Breast epithelium (tissue), 4 donors: ENCODE measurements at places on chromosomes 5 and 9. TPM values are rescaled to one million over a fixed set of nuclear protein-coding genes. Genes with fewer than 3 reads are reported as not detected.

GRCh38 chr9:117951127-117951526 lies 246.9 kb downstream of the TLR4 start:
- no peaks in the 10 kb centered on the region for H3K36me3 ChIP-seq
- H3K4me1 ChIP-seq: no peaks in the 10 kb centered on the region
- no peak for DNase-seq
- no peak overlapping the region for H3K4me3 ChIP-seq
- no peak overlapping the region for H3K27ac ChIP-seq

The MCC gene
- 46.5 TPM for total RNA-seq

The DDX4 gene
- not detected for total RNA-seq

The KIAA0825 gene
- 7.9 TPM for total RNA-seq

The PCDHB15 gene
- total RNA-seq: 4.2 TPM

DNA sequence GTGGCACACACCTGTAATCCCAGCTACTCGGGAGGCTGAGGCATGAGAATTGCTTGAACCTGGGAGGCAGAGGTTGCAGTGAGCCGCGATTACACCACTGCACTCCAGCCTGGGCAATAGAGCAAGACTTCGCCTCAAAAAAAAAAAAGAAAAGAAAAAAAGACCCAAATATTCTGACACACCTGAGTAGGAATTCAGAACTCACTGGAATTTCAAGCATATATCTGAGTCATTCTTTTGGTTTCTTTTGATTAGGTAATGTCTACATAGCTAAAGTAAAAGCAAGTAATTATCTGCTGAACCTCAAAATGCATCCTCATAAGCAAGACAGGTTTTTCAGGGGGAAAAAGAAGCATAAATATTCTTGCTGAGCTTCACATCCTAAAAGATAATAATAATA lies 35.9 kb downstream of the ANKRD31 start:
- no peak for DNase-seq
- H3K4me3 ChIP-seq: no peak overlapping the region
- no peaks in the 10 kb centered on the region for H3K27me3 ChIP-seq
- H3K27ac ChIP-seq: no peak overlapping the region

- no peaks in the 10 kb centered on the region for H3K27me3 ChIP-seq
- H3K36me3 ChIP-seq: no peaks in the 10 kb centered on the region
- no peak for DNase-seq
- no peak overlapping the region for H3K4me3 ChIP-seq
- H3K4me1 ChIP-seq: no peaks in the 10 kb centered on the region
Observed at GRCh38 chr5:78002690-78003089, 226.6 kb upstream of the TBCA start.

- H3K27ac ChIP-seq: peak within 1 kb of the TSS; percentile 99
- H3K4me1 ChIP-seq: peaks cover 19% of the 10 kb centered on the region
Observed at GRCh38 chr9:112332977-112333638, at the start of gene PTBP3. Gene PTBP3 (minus strand): TSS chr9:112333619. CDS start chr9:112297865, 35,754 bp downstream.

DNA sequence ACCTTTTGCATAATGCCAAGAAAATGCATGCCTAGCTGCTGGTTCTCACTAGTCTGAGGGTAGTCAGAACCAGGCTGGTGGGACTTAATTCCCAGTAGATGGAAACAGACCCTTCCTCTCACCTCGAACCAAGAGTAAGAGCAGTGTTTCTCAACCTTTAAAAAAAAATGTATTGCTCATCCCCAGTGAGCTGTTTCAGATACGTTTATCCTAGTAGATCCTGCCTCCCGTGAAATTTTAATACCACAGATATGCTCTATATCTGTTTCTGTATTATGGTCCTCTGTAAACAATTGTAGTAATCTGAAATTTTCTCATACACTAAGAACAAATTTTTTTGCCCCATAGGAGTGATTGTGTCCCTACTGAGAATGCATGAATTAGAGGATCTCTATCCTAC lies 86.2 kb downstream of the TEK start:
- no peak for DNase-seq
- H3K4me3 ChIP-seq: no peak overlapping the region
- H3K36me3 ChIP-seq: no peaks in the 10 kb centered on the region
- H3K27ac ChIP-seq: no peak overlapping the region

DNA sequence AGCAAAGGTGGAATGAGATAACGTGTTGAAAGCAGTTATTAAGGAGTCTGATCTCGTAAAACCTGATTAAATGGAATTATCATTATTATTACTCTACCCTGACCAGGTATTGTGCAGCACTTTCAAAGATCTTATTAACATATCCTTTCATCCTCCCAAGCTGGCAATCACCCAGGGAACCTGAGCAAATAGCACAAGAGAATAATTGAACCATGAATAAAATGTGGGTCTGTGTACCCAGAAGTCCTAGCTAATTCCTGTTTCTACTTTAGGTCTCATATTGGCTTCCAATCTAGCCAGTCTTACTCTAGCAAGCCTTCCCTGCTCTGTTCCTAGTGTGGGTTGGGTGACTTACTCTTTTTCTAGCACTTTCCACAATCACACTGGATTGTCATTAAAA lies 162.2 kb upstream of the STK32A start:
- no peaks in the 10 kb centered on the region for H3K4me1 ChIP-seq
- H3K36me3 ChIP-seq: no peaks in the 10 kb centered on the region
- DNase-seq: no peak
- H3K27ac ChIP-seq: no peak overlapping the region

The LIX1 gene
- not detected for total RNA-seq

DNA sequence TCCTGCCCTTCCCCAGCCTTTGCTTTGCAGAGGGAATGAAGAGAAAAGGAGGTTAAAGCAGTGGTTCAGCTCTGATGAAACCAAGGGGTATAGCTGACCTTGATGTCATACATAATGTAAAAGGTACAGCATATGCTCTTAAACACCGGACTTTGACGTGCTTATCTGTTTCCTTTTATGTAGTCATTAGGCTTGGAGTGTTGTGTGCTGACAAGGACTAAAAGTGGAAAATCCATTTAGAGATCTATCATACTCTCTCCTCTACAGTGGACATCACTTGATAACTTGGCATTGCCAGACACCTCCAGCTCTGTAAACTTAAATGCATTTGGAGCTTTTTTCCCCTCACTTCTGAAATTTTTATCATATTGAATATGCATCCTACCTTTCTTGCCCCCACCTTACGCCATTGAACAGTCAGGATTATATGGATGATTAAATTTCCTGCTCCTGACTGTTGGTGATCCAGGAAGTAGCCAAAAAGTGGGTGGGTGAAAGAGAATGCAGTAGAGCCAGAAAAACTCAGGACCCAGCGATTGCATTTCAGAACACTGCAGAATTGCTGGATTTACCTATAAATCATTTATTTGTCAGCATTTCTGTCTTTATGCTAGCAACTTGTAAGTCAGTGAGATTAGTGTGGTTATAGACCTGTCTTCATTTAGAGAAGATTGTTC lies 4.1 kb downstream of the TNFAIP8 start:
- no peak for DNase-seq
- peak overlapping the region; percentile 27 for H3K27ac ChIP-seq
- no peaks in the 10 kb centered on the region for H3K4me1 ChIP-seq

GRCh38 chr5:31047621-31048020 lies 145.9 kb upstream of the CDH6 start:
- no peaks in the 10 kb centered on the region for H3K27me3 ChIP-seq
- no peak overlapping the region for H3K27ac ChIP-seq
- no peak overlapping the region for H3K4me3 ChIP-seq

DNA sequence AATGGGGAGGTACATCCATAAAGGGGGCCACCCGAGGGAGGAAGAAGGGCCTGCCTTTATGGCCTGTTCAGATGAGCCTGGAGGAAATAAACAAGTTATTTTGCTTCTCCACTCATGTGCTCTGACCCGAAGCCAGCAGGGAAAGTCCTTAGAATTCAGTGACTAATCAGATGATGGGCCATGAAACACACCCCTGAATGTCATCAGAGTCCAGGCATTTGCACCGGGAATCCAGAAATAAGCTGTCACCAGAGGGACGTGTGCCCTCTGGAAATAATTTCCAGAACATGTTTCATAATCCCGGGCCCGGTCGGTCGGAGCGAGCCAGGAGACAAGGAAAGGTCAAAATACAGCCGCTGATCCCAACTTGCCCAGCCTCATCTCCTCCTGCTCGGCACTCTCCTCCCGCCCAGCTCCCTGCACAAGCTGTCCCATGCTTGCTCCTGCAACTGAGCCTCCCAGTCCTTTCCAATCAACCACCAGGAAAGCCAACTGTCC lies 73.6 kb upstream of the ZNF622 start:
- H3K36me3 ChIP-seq: no peaks in the 10 kb centered on the region
- H3K27ac ChIP-seq: peak overlapping the region; percentile 79
- DNase-seq: no peak

The SPATA31E1 gene
- not detected for total RNA-seq

DNA sequence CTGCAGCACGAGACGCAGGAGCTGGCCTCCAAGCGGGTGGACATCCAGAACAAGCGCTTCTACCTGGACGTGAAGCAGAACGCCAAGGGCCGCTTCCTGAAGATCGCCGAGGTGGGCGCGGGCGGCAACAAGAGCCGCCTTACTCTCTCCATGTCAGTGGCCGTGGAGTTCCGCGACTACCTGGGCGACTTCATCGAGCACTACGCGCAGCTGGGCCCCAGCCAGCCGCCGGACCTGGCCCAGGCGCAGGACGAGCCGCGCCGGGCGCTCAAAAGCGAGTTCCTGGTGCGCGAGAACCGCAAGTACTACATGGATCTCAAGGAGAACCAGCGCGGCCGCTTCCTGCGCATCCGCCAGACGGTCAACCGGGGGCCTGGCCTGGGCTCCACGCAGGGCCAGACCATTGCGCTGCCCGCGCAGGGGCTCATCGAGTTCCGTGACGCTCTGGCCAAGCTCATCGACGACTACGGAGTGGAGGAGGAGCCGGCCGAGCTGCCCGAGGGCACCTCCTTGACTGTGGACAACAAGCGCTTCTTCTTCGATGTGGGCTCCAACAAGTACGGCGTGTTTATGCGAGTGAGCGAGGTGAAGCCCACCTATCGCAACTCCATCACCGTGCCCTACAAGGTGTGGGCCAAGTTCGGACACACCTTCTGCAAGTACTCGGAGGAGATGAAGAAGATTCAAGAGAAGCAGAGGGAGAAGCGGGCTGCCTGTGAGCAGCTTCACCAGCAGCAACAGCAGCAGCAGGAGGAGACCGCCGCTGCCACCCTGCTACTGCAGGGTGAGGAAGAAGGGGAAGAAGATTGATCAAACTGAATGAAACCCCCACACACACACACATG lies 654 bp downstream of the PURA start:
- H3K4me3 ChIP-seq: peak overlapping the region; percentile 88
- no peaks in the 10 kb centered on the region for H3K36me3 ChIP-seq
- DNase-seq: peak; percentile 80
- peak overlapping the region; percentile 95 for H3K27ac ChIP-seq

The SCGB3A2 gene
- not detected for total RNA-seq

GRCh38 chr5:77638763-77639671 lies 504 bp upstream of the OTP start:
- no peaks in the 10 kb centered on the region for H3K36me3 ChIP-seq
- DNase-seq: no peak
- no peaks in the 10 kb centered on the region for H3K4me1 ChIP-seq
- no peak overlapping the region for H3K27ac ChIP-seq

- no peaks in the 10 kb centered on the region for H3K4me1 ChIP-seq
- H3K27me3 ChIP-seq: peaks cover 1% of the 10 kb centered on the region
- no peak overlapping the region for H3K27ac ChIP-seq
- no peak overlapping the region for H3K4me3 ChIP-seq
- no peak for DNase-seq
Observed at GRCh38 chr9:135555910-135556309, 5.6 kb upstream of the PAEP start.

DNA sequence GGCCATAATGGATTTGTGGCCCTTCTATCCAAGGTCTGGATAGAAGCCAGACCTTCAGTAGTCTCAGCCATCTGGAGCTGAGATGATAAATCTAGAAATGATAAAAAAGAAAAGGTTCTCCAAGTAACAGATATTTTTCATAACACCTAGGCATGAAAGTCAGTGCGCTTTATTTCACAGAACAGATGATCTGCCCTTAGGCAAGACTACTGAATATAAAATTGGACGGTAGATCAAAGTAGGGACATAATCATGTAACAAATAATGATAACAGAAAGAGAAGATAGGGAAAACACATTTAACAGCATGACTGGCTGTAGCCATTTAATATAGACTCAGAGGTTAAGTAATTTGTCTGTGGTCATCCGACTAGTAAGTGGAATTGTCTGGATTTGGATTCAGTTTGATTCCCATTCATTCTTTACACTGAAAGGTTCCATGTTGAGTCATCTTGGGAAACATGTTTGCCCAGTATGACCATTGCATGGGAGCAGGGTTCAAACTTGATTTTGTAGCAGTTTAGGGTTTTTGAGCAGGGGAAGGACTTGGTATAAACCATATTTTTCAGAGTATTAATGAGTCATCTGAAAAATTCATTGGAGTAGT lies 4.1 kb upstream of the CAVIN4 start:
- H3K27ac ChIP-seq: no peak overlapping the region

GRCh38 chr5:137145721-137146120 lies 353.4 kb downstream of the SPOCK1 start:
- no peak overlapping the region for H3K4me3 ChIP-seq
- H3K27ac ChIP-seq: no peak overlapping the region
- no peak for DNase-seq
- H3K4me1 ChIP-seq: no peaks in the 10 kb centered on the region
- H3K27me3 ChIP-seq: no peaks in the 10 kb centered on the region

The TMEM215 gene
- total RNA-seq: not detected

GRCh38 chr9:133803028-133803585 lies 65.0 kb upstream of the SARDH start:
- no peak overlapping the region for H3K27ac ChIP-seq
- H3K4me3 ChIP-seq: no peak overlapping the region
- no peak for DNase-seq
- H3K4me1 ChIP-seq: no peaks in the 10 kb centered on the region
- H3K36me3 ChIP-seq: no peaks in the 10 kb centered on the region
- no peaks in the 10 kb centered on the region for H3K27me3 ChIP-seq

DNA sequence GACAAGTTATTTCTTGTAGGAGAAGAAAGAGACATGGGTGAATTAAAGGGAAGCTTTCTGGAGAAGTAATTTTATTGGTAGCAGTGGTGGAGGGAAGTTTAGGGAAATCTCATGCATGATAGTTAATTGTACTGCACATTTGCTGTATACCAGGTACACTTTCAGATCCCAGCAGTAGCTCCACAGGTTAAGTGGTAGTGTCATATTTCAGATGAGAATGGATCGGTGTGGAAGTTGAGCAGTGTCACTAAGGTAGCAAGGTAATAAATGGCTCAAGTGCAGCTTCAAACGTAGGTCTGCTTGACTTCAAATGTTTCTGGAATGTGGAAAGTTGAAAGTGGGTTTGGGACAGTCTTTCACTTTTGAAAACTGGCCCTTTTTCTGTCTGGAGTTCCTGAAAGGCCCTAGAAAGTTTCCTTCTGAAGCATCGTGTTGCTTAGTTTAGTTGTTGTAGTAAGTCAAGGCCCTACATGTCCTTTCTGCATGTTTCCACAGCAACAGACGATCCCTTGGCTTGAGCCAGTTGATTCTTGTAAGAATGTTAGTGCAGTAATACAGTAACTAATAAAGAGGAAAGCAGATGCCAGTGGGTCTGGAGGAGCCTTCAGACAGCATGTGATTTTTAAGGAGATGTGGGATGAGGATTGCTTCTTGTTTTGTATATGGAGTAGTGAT lies 3.7 kb downstream of the CLTA start:
- H3K4me1 ChIP-seq: peaks cover 8% of the 10 kb centered on the region
- H3K27me3 ChIP-seq: no peaks in the 10 kb centered on the region
- no peak overlapping the region for H3K27ac ChIP-seq
- no peaks in the 10 kb centered on the region for H3K36me3 ChIP-seq
